ENCODE measurements at places on chromosomes 13 and 19.

DNA sequence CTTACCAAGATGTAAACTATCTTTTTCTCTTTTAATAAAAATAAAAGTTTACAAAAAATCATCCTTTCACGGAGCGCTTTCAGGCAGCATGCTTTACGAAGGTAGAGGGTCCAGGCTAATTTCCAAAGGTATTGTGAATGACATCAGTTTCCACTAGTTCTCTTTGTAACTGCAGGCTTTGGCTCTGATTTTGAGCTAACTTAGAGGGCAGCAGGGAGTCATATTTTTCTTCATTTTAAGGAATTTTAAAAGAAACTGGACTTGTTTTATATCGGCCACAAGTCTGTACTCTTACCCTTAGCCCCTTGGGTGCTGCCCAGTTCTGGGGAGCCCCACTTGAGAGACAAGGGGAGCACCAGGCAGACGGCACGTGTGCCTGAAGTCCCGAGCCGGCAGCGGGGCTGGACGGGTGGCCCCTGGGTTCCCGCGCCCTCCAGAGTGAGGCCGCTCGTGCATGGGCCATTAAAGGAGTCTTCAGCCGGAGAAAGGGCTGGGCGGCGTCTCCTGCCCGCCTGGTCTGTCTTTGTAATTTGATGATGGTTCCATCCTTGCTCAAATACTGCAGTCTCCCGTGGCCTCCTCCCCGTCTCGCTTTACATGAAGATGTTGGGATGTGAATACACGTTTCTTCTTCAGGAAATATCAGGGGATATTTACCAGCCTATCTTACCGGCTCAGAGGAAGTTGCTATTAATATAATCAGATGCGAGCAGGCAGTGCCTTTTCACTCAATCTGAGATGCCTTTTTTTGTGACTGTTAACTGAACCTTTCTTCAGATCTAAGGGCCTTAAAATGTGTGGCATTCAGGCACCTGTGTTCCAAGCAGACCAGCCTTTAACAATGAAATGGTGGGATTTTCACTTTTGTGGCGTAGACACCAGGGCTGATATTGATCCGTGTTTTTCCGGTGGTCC lies 67.4 kb downstream of the GGACT start:
- no peak overlapping the region for H3K4me3 ChIP-seq
- no peaks in the 10 kb centered on the region for H3K4me1 ChIP-seq
- no peaks in the 10 kb centered on the region for H3K27me3 ChIP-seq
- no peak overlapping the region for H3K27ac ChIP-seq
- no peak for DNase-seq

DNA sequence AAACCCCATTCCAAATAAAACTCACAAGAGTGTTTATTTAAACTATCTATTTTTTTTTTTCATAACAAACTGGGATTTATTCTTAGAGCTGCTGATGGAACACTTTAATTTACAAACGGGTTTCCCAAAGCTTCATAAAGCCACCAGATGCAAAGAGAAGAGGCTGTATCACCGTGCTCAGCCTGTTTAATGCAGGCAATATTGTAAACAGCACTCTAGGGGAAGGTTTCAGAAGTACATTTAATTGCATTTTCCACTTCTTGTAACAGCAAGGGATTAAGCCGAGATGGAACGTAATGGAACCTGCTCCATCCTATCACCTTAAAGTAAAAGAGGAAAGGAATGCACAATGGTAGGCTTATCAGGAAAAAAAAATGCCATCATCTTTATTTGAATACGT lies 550.6 kb upstream of the ARGLU1 start:
- no peaks in the 10 kb centered on the region for H3K4me1 ChIP-seq
- H3K4me3 ChIP-seq = no peak overlapping the region
- H3K27me3 ChIP-seq = no peaks in the 10 kb centered on the region
- no peaks in the 10 kb centered on the region for H3K36me3 ChIP-seq
- no peak for DNase-seq
- H3K27ac ChIP-seq = no peak overlapping the region

- DNase-seq = peak; percentile 91
- H3K36me3 ChIP-seq = peaks cover 5% of the 10 kb centered on the region
- H3K4me3 ChIP-seq = peak overlapping the region; percentile 38
- peaks cover 28% of the 10 kb centered on the region for H3K4me1 ChIP-seq
These were observed 5.7 kb downstream of the REX1BD start for GRCh38 chr19:18594096-18594823.

DNA sequence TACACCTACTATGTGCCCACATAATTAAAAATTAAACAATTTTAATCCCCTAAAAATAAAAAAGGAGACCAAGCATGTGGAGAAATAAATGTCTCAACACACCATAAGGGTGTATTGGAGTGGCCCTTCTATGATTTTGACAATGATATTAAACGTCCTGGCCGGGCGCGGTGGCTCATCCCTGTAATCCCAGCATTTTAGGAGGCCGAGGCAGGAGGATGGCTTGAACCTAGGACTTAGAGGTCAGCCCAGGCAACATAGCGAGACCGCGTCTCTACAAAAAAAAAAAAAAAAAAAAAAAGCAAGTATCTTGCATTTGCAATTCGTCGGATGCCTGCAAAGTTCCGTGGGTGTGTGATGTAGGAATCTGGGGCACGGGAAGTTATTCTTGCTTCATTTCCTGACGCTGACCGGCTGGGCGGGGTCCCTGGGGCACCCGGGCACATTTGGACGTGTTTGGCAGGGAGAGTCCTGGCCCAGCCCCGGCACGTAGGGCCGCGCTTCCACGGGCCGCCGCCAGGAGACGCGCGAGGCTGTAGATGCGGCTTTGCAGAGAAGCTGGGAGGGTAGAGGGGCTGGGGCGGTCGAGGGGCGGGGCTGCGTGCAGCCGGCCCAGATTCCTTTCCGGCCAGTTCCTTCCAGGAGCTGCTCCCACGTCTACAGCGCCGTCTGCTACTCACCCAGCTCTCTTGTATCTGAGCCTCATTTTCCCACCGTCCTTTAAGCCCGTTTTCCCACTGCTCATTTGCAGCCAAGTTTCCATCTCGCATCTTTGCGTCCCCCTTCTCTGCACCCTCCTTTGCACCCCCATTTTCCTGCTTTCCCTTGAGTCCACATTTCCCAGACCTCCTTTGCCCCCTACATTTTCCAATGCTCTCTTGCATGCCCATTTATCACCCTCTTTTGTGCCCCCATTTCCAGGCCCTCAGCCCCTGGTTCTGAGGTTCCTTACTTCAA lies 2.2 kb upstream of the TSPAN16 start:
- DNase-seq = peak; percentile 96
- no peak overlapping the region for H3K27ac ChIP-seq
- no peaks in the 10 kb centered on the region for H3K36me3 ChIP-seq
- H3K27me3 ChIP-seq = peaks cover 10% of the 10 kb centered on the region
- H3K4me1 ChIP-seq = no peaks in the 10 kb centered on the region

- no peaks in the 10 kb centered on the region for H3K36me3 ChIP-seq
- peaks cover 5% of the 10 kb centered on the region for H3K27me3 ChIP-seq
- H3K4me3 ChIP-seq = no peak overlapping the region
- H3K27ac ChIP-seq = no peak overlapping the region
These were observed 32.6 kb upstream of the MTIF3 start for GRCh38 chr13:27482983-27483382.

DNA sequence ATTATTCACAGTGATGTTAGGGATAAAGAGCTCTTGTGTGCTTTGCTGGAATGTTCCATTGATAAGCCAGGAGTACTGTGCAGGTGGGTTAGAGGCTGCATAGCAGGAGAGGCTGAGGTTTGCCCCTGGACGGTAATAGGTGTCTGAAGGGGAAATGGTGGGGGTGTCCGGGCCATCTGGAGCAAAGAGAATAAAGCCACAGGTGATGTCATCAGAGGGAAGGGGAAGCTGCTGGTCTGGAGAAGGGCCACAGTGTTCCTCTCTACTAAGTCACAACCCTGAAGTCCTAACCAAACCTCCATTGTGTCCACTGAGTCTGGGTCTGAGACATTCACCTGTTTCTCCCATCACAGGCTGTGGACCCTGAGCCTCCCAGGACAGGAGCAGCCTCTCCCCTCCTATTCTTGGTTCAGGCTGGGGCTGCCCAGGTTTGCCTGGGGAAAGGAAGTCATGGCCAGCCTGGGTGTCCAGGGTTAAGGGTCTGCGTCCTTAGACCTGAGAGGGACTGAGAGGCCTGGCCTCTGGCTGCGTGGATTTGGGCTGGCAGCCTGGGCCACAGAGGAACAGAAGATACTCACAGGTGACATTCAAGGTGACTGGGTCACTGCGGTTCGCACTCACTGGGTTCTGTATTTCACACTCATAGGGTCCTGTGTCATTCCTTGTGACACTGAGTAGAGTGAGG lies 6.8 kb downstream of the CEACAM1 start:
- H3K27me3 ChIP-seq = no peaks in the 10 kb centered on the region
- no peak overlapping the region for H3K4me3 ChIP-seq
- peak; percentile 1 for DNase-seq

DNA sequence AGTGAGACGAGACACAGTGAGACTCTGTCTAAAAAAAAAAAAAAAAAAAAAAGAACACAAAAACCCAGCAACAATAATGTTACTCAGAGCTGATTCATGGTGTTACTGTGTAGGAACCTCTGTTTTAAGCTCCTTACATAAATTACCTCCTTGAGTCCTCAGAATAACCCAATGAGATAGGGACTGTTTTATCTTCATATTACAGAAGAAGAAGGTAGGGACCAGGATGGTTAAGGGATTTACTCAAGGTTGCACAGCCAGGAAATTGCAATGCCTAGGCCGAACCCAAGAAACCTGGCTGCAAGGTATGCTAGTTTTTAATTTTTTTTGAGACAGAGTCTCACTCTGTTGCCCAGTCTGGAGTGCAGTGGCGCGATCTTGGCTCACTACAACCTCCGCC lies 1.5 kb upstream of the DAND5 start:
- DNase-seq = peak; percentile 3
- H3K4me3 ChIP-seq = no peak overlapping the region
- no peak overlapping the region for H3K27ac ChIP-seq
- H3K27me3 ChIP-seq = no peaks in the 10 kb centered on the region

DNA sequence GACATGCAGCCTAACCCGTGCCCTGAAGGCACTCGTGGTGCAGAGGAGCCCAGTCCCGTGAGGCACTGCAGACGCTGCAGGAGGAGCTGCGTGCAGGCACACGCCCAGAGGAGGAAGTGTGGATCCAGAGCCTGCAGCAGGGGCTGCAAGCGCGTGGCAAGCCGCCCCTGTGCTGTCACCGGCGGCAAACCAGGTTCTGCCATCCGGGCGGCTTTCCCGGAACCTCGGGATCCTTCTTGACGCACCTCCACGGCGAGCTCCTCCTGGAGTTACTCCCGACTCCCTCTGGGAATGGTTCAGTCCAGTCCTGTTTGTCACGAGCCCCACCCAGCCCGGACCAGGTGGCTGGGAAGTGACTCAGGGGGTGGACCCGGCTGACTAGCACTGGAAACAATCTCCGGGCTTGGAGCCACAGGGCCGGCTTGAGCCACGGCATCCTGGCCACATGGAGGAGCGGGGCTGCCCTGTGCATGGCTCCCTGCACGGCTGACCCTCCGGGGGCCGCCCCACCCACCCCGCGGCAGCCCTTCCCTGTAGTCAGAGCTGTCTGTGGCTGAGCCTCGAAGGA lies 10.2 kb downstream of the DPP9 start:
- DNase-seq = no peak
- H3K4me1 ChIP-seq = peaks cover 29% of the 10 kb centered on the region
- H3K27me3 ChIP-seq = no peaks in the 10 kb centered on the region
- H3K4me3 ChIP-seq = no peak overlapping the region
- peaks cover 85% of the 10 kb centered on the region for H3K36me3 ChIP-seq
- H3K27ac ChIP-seq = no peak overlapping the region

DNA sequence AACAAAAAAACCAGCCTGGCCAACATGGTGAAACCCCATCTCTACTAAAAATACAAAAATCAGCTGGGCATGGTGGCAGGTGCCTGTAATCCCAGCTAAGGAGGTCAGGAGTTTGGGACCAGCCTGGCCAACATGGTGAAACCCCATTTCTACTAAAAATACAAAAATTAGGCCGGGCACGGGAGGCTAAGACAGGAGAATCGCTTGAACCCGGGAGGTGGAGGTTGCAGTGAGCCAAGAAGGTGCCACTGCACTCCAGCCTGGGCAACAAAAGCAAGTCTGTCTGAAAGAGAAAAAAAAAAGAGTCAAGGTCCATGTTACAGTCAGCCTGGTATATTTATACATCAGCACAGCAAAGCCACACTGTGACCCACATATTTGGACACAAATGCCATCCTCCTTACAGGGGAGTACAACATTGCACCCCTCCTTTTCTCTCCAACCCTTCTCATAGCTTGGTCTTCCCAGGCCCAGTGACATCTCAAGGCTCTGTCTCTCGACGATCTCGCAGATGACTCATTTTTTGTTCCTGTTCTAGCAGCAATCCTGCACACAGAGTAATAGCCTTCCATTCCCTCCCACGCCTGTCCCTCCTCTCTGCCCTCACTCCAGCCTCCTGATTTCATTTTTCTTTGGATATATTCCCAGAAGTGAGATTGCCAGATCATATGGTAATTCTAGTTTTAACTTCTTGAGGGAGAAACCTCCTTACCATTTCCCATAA lies 21.0 kb upstream of the DPP9 start:
- peaks cover 6% of the 10 kb centered on the region for H3K4me1 ChIP-seq
- peak; percentile 55 for DNase-seq
- peaks cover 26% of the 10 kb centered on the region for H3K27me3 ChIP-seq
- H3K27ac ChIP-seq = no peak overlapping the region
- H3K36me3 ChIP-seq = no peaks in the 10 kb centered on the region

GRCh38 chr13:36606060-36606459 lies 67.8 kb upstream of the SERTM1 start:
- no peaks in the 10 kb centered on the region for H3K4me1 ChIP-seq
- no peaks in the 10 kb centered on the region for H3K27me3 ChIP-seq
- H3K36me3 ChIP-seq = no peaks in the 10 kb centered on the region

GRCh38 chr19:34838753-34839431 lies 65.9 kb upstream of the ZNF599 start:
- no peak overlapping the region for H3K27ac ChIP-seq
- DNase-seq = no peak
- no peak overlapping the region for H3K4me3 ChIP-seq
- no peaks in the 10 kb centered on the region for H3K27me3 ChIP-seq

GRCh38 chr13:98984118-98984517 lies 6.3 kb upstream of the DOCK9 start:
- no peaks in the 10 kb centered on the region for H3K27me3 ChIP-seq
- no peak overlapping the region for H3K27ac ChIP-seq
- no peak for DNase-seq
- no peak overlapping the region for H3K4me3 ChIP-seq
- no peaks in the 10 kb centered on the region for H3K36me3 ChIP-seq

DNA sequence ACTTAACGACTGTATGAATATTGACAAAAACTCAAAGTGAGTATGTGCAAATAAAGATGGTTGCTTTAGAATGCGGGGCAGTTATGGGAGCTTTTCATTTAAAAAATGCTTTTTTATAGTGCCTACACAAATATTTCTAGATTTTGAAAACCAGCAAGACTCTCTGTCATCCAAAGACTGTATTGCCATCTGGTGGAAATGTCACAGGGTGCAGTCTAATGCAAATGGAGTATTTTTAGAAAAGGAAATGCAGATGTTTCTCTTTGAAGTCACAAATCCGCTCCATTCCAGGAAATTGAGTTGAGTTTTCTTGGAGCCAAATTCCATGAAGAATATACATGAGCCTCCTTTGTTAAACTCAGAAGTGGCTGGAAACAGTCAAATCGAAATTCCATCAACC lies 2.3 kb upstream of the C1QTNF9B start:
- no peaks in the 10 kb centered on the region for H3K36me3 ChIP-seq
- H3K27ac ChIP-seq = no peak overlapping the region
- DNase-seq = peak; percentile 13

GRCh38 chr19:14555918-14556661 lies 15.8 kb downstream of the NDUFB7 start:
- no peak overlapping the region for H3K4me3 ChIP-seq
- no peak for DNase-seq
- H3K4me1 ChIP-seq = peaks cover 18% of the 10 kb centered on the region
- no peaks in the 10 kb centered on the region for H3K27me3 ChIP-seq
